Stimulated activated CD4-positive, alpha-beta T cell treated with anti-CD3 and anti-CD28 coated beads, Interleukin-4, amount 100 ng/mL, for 4 hours (primary cell): ENCODE measurements at places on chromosomes 2 and 18.

- DNase-seq = no peak
These were observed 331.6 kb downstream of the DYSF start for GRCh38 chr2:71784734-71785511.

DNA sequence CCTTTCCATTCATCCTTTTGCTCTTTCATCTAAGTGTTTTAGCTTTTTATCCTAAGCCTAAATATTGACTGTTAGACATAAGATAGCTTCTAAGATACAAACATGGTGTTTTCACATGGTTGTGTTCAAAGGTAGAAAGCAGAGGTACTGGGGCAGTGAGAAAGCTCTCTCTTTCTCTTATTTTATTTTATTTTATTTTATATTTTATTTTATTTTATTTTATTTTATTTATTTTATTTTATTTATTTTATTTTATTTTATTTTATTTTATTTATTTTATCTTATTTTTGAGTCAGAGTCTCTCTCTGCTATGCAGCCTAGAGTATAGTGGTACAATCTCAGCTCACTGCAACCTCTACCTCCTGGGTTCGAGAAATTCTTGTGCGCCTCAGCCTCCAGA is 287.2 kb downstream of the IKZF2 start:
- no peak for DNase-seq

- no peak for DNase-seq
These were observed 9.9 kb upstream of the SALL3 start for GRCh38 chr18:78969574-78970315.

GRCh38 chr2:214450118-214450894 is 39.5 kb downstream of the VWC2L start:
- DNase-seq = no peak

DNA sequence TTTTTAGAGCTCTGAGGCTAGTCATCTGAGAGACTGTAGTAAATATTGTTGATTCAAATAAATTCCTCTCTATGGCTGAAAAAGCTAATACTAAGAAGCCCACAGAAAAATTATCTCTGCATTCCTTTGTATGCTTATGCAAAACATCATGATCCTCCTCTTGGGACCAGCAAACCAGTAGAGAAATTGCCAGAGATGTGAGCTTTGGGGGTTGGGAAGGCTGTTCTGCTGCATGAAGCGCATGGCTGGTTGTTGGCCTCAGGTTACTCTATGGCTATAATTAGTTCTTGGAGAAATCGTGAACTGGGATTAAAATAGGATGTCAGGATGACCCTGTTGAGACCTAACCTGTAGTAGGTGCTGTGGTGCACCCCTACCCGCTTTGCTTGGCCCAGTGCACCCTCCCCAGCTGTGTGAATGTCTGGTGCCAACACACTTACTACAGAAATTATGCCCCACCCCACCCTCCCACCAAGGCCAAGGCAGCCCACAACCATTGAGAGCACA is 35.5 kb upstream of the C1D start:
- no peak for DNase-seq

DNA sequence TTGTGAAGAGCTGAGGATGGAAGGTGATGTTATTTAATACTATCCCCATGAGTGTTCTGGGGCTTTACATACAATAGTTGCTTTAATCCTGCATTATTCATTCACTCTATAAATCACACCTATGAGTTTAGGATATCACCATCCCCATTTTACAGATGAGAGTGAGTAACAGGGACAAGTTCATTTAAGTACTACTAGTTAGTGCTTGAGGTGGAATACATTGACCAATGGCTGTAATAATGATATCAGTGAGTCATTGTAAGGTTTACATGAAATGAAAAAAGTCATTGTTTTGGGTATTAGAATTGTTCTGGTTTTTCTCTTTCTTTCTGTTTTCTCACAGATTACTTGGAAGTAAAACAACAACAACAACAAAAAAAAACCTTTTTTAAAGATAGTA is 42.5 kb downstream of the TANC1 start:
- no peak for DNase-seq

- DNase-seq = no peak
These were observed 791 bp upstream of the CYRIA start for GRCh38 chr2:16666449-16666801.

GRCh38 chr2:138787053-138787666 is 7.0 kb upstream of the NXPH2 start:
- DNase-seq = no peak

DNA sequence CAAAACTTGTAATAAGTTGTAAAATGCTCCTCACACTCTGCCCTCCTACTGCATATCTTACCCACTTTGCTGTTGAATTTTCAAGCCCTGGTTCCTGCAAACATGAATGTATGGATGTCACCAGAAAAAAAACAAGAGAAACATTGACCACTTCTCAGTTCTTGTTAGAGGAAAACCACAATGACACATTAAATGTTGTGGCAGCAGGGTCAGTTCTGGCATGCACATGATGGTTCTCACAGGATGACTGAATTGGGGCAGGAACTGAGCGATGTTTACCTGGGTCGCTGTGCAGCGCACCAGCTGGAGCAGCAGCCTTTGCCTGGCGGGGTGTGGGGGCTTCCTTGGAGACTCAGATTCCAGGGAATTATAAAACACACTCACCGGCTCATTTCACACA is 14.0 kb upstream of the PRKCE start:
- DNase-seq = no peak

DNA sequence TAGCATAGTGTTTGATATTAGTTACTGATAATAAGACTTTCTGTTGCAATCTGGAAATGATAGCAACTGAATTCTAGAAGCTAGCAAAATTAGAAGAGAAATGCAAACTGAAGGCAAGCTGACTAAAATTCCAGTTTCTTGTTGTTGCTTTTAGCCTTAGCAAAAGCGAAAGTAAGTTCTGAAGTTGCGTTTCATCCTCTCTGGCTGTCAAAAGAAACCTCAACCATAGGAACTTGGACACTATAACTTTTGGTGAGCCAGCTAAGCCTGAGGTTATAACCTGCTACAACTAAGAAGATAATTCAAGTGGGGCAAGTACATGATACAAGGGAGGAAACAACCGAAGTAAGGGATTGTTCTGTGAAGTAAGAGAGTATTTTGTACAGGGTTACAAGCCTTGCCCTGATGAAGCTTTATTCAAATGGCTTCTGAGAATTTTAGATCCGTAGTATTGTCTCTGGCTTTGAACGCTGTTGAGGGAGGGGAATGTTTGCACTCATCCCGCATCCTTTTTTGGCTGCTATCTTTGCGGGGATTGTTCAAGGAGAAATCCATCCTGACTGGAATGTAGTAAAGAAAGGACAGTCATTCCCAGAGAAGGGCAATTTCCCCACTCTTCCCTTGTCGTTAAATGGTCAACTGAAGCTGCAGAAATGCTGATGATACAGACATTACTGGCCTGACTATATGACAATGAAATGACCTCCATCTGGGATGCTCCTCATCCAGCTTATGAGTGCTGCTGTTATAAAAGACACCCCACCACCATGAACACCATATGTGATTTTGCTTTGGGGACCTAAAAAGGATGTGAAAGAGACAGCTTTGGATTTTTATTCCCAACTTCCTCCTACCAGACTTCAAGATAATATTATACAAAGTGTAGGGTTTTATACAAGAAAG is 7.0 kb upstream of the TMX3 start:
- DNase-seq = no peak

DNA sequence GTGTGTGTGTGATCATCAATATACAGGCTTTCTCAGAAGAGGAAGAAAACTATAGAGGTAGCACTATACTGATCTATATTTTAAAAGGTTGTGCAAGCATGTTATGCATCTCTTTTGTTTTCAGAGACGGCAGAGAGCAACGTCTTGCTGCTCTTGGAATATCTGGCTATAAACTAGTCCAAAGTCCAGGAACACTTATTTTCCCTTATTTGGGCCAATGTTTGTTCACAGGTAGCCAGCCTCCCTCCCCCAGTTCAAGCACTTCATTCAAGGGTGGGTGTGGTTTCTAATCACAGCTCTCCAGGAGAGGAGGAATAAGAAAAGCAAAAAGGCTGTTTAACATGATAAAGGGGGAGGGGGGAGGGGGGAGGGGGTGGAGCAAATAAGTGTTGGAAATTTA is 4.2 kb downstream of the FZD5 start:
- DNase-seq = no peak

DNA sequence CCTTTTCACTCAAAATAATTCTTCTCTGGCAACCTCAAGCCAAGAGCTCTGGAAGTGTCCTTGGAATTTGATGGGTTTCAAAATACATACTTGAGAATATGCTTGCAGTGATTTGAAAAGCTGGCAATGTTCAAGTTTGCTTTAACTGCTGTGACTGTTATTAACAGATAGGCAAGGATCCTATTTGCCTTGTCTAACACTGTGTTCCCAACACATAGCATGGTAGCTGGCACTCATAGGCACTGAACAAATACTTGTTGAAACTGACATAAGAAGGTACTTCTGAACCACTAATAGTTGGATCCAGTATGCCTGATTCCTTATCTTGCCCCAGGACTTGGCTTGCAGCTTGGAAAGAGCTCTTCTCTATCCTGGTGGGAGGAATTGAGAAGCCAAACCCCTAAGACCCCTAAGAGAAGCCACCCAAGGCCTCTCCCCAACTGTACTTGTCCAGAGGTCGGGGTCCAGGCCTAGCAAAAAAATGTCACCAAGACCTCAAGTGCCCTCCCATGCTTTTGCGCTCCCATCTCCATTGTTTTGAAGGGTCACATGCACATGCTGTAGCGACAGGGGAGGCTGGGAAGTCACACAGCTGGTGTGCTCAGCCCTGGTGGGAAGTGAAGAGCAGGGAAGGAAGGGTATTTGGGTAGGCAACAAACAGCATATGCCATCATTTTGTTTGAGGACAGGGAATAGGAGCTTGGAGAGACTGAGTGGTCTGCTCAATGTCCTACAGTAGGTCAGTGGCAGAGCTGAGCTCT is 118.4 kb upstream of the HAAO start:
- no peak for DNase-seq

- no peak for DNase-seq
These were observed 97.3 kb upstream of the DCC start for GRCh38 chr18:52242711-52243110.

DNA sequence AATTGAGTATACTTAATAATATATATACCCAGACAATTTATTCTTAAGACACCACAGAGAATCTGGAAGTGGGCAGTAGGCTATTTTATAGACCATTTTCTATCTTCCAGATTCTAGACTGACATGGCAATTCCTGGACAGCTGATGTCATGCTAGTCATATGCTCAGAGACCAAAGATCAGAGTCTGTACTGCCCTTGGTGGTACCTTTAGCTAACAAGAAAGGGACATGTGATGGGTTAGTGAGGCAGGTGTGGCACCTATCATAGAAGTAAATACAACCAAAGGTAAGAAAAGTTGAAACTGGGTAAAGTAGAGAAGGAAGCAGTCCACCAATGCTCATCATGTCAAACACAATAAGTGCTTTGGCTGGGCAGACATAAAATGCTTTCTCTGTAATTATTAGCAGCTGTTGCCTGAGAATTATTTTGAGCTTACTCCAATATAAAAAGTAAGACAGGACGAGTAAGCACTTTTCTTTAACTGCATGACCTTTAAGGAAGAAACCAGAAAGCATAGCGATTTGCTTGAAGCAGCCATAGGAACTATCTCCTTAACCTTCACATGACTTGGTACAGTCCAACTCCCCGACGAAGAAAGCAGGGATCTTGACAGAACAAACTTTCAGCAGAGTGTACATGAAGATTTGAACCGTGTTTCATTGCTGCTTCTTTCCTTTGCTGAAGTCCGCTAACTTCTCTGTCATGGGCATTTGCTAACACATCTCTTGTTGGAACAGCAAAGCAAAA is 47.1 kb downstream of the SLC40A1 start:
- DNase-seq = no peak

DNA sequence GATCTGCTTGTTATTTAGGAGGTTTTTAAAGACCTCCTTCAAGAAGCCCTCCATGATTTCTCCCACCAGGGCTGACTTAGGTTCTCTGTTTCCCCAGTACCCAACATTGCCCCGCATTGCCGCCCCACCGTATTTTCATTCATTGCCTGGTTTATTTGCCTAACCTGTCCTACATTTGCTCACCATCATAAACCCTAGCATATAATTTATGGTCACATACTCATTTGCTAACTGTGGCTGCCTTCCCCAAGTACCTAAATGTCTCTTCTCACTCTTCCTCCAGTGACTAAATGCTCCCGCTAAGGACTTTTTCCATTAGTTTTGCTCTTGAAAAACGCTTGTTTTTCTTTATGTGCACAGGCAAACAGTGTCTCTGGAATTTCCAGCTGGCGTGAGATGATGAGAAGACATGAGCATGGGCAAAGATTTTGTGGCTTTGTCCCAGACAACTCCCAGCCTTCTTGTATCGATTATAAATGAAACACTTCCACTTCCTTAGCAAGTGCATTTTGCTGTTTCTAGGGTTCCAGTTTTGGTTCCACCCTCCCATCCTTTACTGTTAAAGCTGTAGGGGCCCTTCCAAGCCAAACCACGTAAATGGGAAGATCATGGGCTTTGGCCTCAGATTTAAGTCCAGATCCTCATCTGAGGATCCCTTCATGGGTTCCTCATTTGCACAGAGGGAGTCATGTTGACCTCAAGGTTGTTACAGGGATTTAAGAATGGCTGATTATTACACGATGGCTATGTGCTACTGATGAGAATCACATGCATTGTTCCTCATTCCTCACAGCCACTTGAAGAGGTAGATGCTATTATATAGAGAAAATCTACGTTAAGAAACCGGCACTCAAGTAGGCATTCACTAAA is 21.0 kb upstream of the ARMC9 start:
- no peak for DNase-seq
